ENCODE measurements at places on chromosomes 12 and 14.

DNA sequence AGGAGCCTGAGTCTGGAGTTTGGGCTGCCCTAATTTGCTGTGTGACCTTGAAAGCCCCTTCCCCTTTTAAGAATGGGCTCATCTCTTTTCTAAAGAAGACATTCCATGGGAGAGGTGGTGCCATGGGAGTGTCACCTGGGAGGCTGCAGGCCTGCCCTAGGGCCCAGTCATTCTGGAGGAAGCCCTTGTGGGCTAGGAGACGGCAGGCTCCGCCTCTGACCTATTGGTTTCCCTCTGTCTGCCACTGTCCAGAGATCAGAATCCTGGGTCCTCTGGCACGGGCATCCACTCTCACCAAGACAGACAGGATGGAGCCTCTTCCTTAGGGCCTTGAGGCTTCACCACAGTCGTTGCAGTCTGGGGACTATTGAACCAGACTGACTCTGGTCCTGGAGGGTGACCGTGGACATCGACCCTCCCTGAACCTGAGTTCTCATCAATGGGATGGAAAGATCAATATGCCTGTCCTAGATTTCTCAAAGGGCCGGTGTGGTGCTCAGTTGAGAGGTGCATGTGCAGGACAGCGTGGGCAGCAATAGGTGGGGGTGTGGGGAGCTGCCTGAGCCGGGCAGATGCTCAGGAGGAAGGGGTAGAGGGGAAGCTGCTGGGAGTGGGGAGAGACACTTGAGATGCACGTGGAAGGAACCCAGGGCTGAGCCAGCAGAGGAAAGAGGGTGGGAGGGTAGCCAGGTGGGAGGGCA lies 12.2 kb upstream of the CLMN start:
- H3K4me3 ChIP-seq, result no peak overlapping the region
- H3K27me3 ChIP-seq, result peaks cover 12% of the 10 kb centered on the region
- no peak overlapping the region for H3K27ac ChIP-seq
- H3K36me3 ChIP-seq, result no peaks in the 10 kb centered on the region
- DNase-seq, result no peak

DNA sequence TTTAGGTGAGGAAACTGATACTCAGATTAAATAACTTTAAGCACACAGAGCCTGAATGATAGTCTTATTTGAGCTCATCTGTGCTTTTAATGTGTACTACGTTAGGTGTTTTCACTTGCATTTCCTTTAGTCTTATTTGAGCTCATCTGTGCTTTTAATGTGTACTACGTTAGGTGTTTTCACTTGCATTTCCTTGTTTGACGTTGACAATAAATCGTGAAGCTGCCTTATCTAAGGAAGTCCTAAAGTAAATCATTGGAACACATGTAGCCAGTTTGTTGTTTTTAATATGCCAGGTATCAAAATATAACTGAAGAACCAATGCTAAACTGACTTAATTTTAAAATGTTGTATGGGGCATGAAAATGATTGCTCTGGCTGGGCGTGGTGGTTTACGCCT lies 2.0 kb downstream of the RAP1B start:
- H3K27ac ChIP-seq, result peak overlapping the region; percentile 93
- H3K36me3 ChIP-seq, result peaks cover 45% of the 10 kb centered on the region
- H3K4me3 ChIP-seq, result peak overlapping the region; percentile 96
- no peak for DNase-seq
- H3K27me3 ChIP-seq, result no peaks in the 10 kb centered on the region

- H3K4me1 ChIP-seq, result no peaks in the 10 kb centered on the region
- H3K4me3 ChIP-seq, result no peak overlapping the region
- H3K27me3 ChIP-seq, result no peaks in the 10 kb centered on the region
- no peak overlapping the region for H3K27ac ChIP-seq
Observed at GRCh38 chr12:106704081-106704480, 70.4 kb upstream of the RIC8B start.

DNA sequence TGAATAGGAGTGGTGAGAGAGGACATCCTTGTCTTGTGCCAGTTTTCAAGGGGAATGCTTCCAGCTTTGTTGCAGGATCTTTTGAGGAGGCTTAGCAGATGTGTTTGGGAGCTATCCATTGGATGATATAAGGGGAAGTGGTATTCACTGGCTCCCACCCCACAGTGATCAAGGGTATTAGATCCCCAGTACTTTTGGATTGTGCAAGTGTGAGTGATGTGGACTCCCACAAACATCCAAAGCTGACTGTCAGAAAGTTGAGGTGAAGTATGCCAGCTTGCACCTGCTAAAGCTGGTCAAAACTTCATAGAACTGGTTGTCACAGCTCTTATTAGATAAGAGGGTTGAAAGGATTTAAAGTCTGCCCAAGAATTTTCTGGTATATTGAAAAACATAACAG lies 110.1 kb upstream of the BTG1 start:
- H3K27ac ChIP-seq, result no peak overlapping the region
- H3K4me3 ChIP-seq, result no peak overlapping the region
- peaks cover 3% of the 10 kb centered on the region for H3K36me3 ChIP-seq
- H3K4me1 ChIP-seq, result peaks cover 31% of the 10 kb centered on the region

DNA sequence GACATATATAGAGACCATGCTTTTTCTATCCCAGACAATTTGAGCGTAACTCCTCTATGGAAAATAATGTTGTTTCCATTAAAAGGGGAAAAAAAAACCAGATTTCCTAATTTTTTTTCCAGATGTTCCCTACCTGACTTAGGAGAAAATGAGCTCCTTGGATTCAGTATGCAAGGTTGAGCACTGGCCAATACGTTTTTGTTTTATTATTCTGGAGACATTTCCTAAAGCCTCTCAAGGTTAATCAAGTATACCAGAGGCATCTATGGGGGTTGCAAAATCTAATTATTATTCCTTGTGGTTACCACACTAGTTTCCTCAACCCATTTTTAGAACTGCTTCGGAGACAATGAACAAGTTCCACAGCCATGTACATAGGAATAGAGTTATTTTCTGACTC lies 291.3 kb downstream of the SLC16A7 start:
- no peaks in the 10 kb centered on the region for H3K4me1 ChIP-seq
- no peak overlapping the region for H3K4me3 ChIP-seq
- no peaks in the 10 kb centered on the region for H3K36me3 ChIP-seq
- no peak overlapping the region for H3K27ac ChIP-seq

DNA sequence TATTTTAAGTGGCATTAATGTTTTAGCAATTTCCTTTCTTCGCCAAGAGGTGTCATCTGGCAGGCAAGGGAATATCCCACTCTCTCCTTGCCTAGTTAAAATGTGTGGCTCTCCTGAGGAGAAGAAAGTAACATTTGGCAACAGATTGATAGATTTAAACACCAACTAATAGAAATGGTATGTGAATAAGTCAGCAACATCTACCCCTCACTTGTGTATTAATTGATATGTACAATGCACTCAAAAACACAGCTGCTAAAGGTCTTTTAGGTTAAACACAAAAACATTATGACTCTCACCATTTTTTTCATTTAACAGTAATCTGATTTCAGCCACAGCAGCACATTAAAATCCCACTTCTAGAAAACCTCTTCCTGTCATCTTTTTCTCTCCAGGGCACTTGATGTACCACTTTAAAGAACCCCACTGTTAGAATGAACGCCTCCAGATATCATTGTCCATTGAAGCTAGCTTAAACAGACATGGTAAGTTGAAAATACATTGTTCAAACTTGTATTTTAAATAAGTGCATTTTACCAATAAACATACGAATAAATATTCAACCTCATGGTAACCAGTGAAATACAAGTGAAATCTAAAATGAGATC lies 151.7 kb downstream of the RPAP3 start:
- no peak for DNase-seq
- no peak overlapping the region for H3K4me3 ChIP-seq
- peaks cover 28% of the 10 kb centered on the region for H3K4me1 ChIP-seq
- no peak overlapping the region for H3K27ac ChIP-seq

DNA sequence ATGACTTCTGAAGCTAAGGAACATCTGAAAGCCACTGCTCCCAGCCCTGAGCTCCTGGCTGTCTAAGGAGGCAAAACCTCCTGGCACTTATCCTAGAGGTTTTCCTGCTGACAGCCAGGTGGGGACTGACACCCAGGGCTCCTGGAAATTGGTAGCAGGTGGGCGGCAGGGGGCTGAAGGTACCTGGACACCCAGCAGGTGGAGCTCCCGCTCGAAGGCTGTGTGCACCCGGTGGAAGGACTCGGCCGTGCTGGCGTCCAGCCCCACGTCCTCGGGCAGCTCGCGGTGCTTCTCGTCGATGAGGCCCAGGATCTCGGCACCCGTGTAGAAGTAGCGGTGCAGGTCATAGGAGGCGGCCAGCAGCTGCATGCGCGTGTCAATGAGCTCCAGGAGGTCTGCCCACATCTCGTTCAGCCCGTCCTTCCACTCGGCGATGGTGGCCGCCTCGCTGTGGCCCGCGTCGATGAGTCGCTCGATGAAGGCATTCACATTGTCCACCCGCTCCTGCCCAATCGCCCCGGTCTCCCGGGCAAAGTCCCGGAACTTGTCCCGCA lies 68.2 kb downstream of the PLEKHG3 start:
- DNase-seq, result no peak
- no peaks in the 10 kb centered on the region for H3K36me3 ChIP-seq
- H3K4me1 ChIP-seq, result no peaks in the 10 kb centered on the region
- no peak overlapping the region for H3K4me3 ChIP-seq

Data from activated naive CD8-positive, alpha-beta T cell treated with anti-CD3 and anti-CD28 coated beads, Interleukin-2, amount 50 U/mL, for 24 hours (primary cell).